ENCODE measurements at places on chromosomes 3 and 15.

GRCh38 chr3:45477041-45477725, 88.8 kb downstream of the LARS2 start:
- no peak for DNase-seq

DNA sequence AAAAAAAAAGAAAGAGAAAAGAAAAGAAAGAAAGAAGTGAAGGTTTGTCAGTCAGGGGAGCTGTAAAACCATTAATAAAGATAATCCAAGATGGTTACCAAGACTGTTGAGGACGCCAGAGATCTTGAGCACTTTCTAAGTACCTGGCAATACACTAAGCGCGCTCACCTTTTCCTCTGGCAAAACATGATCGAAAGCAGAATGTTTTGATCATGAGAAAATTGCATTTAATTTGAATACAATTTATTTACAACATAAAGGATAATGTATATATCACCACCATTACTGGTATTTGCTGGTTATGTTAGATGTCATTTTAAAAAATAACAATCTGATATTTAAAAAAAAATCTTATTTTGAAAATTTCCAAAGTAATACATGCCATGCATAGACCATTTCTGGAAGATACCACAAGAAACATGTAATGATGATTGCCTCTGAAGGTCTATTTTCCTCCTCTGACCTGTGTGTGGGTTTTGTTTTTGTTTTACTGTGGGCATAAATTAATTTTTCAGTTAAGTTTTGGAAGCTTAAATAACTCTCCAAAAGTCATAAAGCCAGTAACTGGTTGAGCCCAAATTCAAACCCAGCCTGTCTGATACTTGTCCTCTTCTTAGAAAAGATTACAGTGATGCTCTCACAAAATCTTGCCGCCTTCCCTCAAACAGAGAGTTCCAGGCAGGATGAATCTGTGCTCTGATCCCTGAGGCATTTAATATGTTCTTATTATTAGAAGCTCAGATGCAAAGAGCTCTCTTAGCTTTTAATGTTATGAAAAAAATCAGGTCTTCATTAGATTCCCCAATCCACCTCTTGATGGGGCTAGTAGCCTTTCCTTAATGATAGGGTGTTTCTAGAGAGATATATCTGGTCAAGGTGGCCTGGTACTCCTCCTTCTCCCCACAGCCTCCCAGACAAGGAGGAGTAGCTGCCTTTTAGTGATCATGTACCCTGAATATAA, 2.0 kb downstream of the B2M start:
- DNase-seq = peak; percentile 66

DNA sequence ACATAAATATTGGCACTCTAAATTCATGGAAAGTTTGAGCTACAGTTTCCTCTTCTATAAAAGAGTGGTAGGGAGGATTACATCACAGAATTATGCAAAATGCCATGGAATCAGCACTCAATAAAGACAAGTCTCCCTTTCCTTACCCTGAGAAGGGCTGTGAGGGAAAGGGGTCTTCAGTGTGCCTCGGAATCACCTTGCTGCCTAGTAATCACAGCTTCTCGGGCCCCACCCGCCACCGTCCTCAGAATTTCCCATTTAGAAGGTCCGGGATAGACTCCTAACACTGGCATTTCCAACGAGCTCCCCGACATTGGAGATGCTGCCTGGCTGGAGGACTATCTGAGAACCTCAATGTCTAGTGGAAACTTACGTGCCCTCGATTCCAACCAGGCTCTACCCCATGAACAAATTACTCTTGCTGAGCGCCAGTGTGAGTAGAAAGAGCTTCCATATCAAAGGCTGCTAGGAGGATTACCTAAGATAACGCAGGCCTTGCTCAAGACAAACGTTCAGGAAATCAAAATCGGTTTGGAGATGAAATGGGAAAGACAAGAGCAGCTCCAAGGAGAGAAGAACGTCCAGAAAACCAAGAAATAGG, 92.1 kb upstream of the CHD2 start:
- peak; percentile 36 for DNase-seq

- DNase-seq = no peak
Observed at GRCh38 chr15:79844221-79844620, 52.6 kb downstream of the MTHFS start.

GRCh38 chr3:193391902-193392301, 13.3 kb upstream of the ATP13A5 start:
- peak; percentile 18 for DNase-seq

DNA sequence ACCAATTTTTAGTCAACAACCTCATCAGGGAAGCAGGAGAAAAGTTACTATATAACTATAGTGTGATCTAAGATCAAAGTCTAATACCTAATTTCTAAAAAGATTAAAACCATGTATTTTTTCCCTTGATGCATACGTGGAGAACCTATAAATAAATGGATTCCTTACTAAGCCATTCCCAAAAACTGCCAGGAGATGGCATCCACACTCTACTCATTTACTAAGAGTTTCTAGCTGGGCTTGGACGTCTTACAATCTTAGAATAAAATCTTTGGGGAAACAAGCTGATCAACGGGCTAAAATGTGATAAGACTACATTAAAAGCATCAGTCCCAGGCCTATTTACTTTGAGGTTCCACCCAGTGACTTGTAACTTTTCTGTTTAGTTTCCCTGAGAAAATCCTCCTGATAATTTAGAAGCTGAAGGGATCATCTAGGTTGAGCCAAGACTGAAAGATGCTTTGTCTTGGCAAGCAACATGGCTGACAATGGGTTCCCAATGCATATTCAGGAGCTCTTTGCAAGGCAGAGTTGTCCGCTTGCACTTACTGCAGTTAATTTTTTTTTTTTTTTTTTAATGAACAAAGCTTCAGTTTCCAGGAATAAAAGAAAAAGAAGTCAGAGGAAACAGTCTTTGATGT, 85.5 kb upstream of the FGF12 start:
- DNase-seq = peak; percentile 72
